Astrocyte (in vitro differentiated cells and primary cell): ENCODE measurements at places on chromosomes 5 and 9. TPM values are rescaled to one million over a fixed set of nuclear protein-coding genes. Genes with fewer than 3 reads are reported as not detected.

Gene GPR150
- 0.14 TPM in 1 of 2 replicates, not detected in the other for total RNA-seq

Gene PTPN3
- 0.79 and 1.1 TPM in 2 replicates for total RNA-seq

Gene ZBTB34
- 13.3 and 14.7 TPM in 2 replicates for total RNA-seq

Gene PCDHB14
- total RNA-seq: 5.6 and 6.4 TPM in 2 replicates

Gene RHOBTB3
- 65.7 and 73.8 TPM in 2 replicates for total RNA-seq

Gene AQP3
- total RNA-seq: 3.2 and 4.6 TPM in 2 replicates
